ENCODE measurements at places on chromosomes 12 and 14. TPM values are rescaled to one million over a fixed set of nuclear protein-coding genes. Genes with fewer than 3 reads are reported as not detected.

The IFNG-AS1 gene
- 1.0 TPM for total RNA-seq

The PIANP gene
- total RNA-seq, result under 0.01 TPM

The SCN8A gene
- total RNA-seq, result 0.52 TPM

The VEZT gene
- 69.4 TPM for total RNA-seq
